ENCODE measurements at places on chromosomes 12 and 14.
A peak's percentile ranks its signal among the peaks of the same experiment; 100 is the strongest.

DNA sequence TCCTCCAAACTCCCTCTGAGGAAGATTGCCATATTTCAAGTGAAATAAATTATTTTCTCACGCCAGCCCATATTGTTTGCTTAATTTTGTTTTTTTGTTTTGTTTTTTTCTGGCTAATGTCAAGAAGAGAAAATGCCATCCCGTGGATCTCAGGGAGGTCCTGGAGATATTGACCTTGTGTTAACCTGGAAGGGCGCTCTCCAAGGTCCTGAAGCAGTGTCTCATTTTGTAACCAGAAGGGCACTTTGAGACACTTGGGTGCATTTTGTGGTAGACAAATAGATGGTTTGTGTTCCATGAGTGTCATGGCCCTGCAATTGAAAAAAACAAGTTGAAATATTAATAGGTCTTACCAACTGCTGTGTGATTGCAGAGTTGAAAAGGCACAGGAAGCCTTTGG is 268.9 kb downstream of the SUDS3 start:
- peak; percentile 24 for DNase-seq

DNA sequence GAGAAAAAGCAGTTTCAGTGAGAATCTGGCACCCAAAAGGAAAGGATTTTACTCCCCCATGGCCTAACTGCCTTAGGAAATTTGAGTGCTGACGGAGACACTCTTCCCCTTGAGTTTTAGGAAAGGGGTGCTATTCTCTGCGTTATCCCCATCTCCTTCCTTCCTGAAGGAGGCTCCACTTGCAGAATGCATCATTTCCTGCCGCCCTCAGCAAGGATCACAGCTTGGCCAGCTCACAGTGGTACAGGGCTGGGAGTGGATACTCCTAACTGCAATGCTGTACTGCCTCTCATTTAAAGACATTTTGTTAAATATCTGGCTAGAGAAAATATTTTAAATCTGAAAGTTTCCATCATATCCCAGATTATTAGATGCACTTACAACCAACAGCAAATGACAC is 33.0 kb downstream of the RDH12 start:
- DNase-seq = no peak

DNA sequence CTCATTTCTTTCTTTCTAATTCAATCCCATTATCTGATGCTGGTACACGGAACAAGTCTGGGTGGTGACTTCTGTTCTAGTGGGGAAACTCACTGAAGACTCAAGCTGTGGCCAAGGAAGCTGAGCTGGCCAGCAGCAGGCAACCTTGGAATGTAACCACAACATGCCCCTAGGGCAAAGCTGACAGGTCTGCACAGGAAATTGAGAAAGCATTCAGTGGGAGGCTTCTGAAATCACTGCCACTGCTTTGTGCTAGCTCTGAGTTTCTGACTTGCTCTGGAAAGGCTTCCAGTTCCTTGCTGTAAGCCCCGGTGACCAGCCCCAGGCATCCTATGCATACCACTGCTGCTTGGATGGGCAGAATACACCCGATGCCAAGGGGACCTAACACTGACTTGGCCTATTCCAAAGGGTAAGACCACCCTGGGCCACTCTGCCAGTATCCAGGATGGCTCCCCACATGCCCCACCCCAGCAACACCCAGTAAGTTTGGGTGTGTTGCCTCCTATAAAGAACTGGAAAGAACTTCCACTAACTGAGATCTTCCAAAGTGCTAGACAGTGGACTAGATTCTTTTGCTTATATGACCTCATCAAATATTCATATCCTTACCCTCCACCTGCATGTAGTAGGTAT is 84.5 kb upstream of the CDKN3 start:
- no peak for DNase-seq

DNA sequence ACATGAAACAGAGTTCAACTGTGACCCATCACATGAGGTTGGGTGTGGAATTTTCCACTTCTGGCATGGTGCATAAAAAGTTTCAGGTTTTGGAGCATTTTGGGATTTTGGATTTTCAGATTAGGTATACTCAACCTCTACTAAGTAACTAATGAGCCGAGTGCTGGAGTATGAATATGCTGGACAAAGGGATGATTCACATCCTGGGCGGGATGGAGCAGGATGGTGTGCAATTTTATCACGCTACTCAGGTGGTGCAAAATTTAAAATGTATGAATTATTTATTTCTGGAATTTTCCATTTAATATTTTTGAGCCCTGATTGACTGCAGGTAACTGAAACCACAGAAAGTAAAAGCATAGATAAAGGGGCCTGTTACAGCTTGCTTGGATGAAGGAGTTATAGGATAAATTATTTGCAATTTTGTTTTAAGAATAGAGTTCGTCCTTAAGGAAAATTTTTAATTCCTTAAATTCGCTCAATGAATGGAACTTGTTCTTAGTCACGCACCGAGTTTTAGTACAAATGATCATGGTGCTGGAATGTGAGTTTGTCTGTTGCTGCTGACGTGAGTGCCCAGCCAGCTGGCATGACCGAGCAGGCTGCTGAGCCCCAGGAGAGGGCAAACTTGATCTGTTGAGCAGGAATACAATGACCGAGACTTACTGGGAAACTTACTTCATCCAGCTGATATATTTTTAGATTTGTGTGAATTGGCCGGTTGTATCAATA is 176.3 kb downstream of the ESR2 start:
- DNase-seq = no peak

- no peak for DNase-seq
Observed at GRCh38 chr14:53461858-53462257, 308.7 kb upstream of the DDHD1 start.

- DNase-seq = no peak
Observed at GRCh38 chr14:75845136-75845804, 136.5 kb downstream of the TGFB3 start.

- DNase-seq = no peak
Observed at GRCh38 chr14:102732924-102733323, 44.3 kb upstream of the TRAF3 start.

GRCh38 chr12:78095623-78096022 is 264.9 kb downstream of the NAV3 start:
- no peak for DNase-seq

DNA sequence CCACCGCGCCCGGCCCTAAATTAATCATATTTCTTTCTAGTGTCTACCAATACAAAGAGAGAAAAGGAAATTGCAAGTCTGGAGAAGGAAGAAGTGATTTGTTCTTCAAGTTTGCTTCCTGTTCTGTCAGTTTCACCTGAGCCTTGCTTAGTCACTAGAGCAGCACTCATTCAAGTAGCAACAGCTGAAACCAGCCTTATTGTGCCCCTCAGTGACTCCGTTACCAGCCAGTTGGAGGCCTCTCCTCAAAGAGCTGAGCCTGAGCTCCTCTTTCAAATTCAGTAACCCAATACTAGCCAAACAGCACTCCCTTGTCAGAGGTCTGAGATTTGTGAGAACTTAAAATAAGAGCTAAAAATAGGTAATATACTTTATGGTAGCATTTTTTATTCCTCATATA is 17.4 kb downstream of the PAWR start:
- no peak for DNase-seq

DNA sequence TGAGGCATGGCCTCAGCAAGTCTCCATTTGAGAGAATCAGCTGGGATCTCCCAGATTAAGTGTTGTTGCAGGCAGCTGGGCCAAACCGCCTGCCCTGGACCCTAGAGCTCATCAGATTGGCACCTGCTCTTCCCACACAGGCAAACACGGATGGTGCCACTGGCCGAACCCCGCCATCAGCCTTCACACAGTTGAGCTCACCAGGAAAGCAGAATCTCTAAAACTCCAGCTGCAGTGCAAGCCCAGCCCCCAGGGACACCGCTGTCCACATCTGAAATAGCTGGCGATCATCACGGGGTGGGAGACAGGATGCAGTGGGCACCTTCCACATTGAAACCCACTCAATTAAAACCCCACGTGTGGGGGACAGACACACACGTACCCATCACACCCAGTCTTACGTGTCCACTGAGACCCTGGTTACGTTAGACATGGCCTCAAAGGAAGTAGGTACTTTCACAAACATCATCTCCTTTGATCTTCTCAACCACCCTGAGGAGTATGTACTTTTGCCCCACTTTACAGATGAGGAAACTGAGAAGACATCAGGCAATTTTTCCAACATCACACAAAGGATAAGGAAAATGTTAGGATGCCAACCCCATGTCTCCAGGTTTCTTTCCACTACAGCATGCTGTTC is 88.8 kb downstream of the SINHCAF start:
- DNase-seq = no peak

- DNase-seq = no peak
Observed at GRCh38 chr14:63902375-63902976, 49.7 kb downstream of the SYNE2 start.

GRCh38 chr14:71606575-71606974 is 325.7 kb upstream of the RGS6 start:
- no peak for DNase-seq

GRCh38 chr14:84254290-84254689 is 1275.7 kb upstream of the FLRT2 start:
- DNase-seq = no peak

DNA sequence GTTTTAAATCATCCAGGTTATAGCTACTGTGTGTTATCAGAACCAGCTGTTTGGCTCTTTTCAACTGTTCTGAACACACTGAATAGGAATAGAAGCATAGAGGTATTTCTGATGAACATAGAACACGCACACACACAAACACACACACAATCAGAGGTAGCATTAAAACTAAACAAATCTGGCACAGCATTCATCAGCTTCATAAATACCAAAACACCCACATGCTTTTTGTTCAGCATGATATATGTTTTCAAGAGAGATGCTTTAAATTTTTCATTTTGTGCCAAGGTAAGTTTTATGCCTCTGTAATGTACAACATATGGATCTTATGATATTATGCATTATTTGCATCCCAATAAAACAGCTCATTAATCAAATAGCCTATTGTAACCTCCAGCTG is 208.6 kb downstream of the GALC start:
- no peak for DNase-seq

DNA sequence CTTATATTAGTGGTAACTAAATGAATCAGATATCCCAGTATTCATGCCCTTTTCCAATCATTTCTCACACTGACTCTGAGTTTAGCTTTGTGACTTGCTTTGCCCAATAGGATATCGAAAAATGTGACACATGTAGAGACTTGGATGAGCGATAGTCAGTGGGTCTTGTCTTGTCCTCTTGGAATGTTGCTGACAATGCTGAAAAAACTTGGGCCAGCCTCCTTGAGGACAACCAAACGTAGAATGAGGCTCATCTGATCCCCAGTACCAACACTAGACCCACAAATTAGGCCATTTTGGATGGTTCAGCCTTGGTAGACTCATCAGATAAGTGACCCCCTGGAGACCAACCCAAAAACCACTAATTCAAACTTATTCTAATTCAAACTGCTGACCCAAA is 351.0 kb downstream of the GRIN2B start:
- no peak for DNase-seq

DNA sequence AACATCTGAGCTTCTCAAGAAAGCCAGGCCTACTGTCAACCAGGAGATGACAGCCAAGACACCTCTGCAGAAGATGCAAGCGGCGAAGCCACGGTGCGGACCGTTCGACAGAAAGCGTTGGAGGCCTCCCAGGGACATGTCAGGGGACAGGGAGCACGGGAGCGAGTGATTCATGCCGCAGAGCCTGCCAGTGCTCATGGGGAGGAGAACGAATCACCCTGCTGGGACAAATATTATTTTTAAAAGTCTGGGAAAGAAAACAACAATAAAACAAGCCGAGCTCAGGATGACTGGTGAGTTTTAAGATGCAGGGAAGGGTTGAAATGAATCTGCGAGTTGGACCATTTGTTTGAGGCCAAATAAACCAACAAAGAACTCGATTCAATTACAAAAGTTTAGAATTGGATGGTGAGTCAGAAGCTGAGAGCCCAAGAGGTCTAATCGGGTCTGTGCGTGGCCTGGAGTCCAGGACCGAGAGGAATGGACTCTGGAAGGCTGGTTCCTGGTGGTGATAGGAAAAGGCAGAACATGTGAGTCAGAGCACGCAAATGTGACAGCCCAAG is 91.0 kb downstream of the RBM19 start:
- no peak for DNase-seq

DNA sequence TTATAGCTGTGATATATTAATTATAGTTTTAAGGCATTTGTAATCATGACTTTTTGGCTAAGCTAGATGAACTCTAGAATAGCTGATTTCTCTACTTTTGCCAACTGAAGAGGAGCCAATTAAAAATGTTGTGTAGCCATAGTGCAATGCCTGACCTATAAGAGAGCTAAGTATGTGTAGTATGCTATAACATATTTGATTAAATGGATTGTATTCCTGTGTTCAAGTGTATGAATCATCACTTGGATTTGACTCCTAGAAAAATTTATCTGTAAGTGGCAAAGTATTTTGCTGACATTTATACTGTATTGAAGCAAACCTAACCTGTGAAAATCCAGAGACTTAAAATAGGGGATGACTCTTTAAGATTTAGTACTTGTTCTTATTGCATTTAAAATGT is 34.2 kb downstream of the PCNX4 start:
- DNase-seq = no peak

GRCh38 chr12:130573766-130574165 is 142.3 kb downstream of the RIMBP2 start:
- DNase-seq = no peak

DNA sequence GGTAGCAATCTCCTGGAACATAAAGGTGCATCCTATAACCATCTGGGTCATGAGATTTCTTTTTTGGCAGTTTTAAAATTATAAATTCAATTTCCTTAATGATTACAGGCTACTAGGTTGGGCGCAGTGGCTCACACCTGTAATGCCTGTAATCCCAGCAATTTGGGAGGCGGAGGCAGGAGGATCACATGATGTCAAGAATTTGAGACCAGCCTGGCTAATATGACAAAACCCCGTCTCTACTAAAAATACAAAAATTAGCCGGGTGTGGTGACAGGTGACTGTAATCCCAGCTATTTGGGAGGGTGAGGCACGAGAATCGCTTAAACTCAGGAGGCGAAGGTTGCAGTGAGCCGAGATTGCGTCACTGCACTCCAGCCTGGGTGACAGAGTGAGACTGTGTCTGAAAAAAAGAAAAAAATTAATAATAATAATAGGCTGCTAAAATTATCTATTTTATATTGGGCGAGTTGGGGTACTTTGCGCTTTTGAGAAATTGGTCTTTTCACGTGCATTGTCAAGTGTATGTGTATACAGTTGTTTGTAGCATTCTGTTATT is 17.2 kb upstream of the ARF6 start:
- no peak for DNase-seq

GRCh38 chr12:19397534-19397933 is 41.8 kb upstream of the AEBP2 start:
- no peak for DNase-seq

GRCh38 chr14:95677179-95677835 is 8.9 kb upstream of the TCL1B start:
- no peak for DNase-seq

All from activated CD8-positive, alpha-beta T cell treated with anti-CD3 and anti-CD28 coated beads for 36 hours (primary cell).